ENCODE measurements at places on chromosomes 2 and 18.

GRCh38 chr2:44549099-44549471 is 187.3 kb downstream of the CAMKMT start:
- no peak for DNase-seq

- no peak for DNase-seq
Measured at GRCh38 chr2:14654835-14655282, 22.3 kb downstream of the LRATD1 start.

DNA sequence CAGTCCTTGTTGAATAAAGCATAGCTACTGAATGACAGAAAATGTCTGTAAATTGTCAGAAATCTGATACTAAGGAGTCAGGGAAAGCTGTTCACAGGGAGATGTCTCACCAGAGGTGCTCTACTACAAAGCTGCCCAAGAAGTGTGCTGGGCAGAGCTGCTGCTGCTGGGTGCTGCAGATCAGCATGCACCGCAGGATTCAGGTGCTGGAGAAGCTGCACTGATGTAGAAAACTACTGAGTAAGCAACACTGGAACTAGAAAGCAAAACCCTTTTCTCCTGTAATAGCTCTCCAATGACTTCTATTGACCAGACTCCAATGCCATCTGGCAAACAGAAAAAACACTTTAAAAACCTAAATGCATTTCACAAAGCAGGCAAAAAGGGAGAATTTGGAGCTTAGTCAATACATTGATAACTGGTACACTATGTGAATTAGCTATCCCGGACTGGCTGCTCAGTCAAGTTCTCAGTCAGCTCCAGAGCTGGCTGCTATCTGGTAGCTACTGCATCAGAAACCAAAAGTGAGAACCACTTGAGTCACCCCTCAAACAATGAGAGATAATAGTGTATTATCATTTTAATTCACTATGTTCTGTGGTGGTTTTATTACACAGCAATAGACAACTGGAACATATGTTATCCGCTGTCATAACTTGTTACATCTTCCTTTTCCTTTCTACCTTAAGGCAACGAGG is 493.1 kb downstream of the CPS1 start:
- no peak for DNase-seq

DNA sequence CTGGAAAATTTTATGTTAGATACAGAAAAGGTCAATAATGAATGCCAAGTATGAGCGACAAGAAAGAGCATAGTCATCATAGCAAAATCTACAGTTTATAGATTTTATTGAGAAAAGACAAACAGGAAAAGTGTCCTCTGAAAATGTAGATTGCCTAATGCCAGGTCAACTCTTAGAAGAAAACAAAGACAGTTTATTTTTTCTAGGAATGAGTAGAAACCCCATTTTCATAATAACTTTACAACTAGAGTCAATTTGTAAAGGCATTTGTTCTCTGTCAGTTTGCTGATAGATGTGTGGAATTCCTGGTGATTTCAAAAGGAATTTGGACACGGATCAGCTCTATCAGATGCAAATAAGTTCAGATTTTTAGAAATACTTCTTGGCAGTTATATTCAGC is 16.6 kb downstream of the CDH7 start:
- no peak for DNase-seq

- no peak for DNase-seq
Measured at GRCh38 chr18:10515456-10515855, 10.4 kb upstream of the NAPG start.

- DNase-seq: no peak
Measured at GRCh38 chr2:148999451-148999921, 39.0 kb upstream of the LYPD6B start.

DNA sequence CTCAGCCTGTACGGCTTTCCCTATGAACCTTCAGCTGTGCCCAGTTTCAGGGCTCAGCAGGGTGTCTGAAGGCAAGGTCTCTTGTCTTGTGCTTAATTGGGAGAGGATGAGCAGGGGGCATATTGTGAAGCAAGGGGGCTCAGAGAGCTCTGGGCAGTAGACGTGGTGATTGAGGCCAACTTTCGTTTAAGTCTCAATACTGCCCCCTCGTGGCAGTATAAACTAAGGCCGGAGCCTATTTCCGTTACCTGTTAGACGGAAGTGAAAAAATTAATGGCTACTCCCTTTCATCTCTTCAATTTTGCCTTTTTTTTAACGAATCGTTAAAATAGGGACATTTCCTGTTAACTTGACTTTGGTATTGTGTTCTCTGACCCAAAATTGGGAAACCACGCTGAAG is 193.4 kb downstream of the TDRD15 start:
- DNase-seq: no peak

- no peak for DNase-seq
Measured at GRCh38 chr18:62445386-62445917, 77.4 kb upstream of the ZCCHC2 start.

GRCh38 chr2:102591491-102592045 is 27.8 kb upstream of the SLC9A2 start:
- no peak for DNase-seq

GRCh38 chr2:129193961-129194360 is 785.5 kb upstream of the RAB6C start:
- DNase-seq: no peak

DNA sequence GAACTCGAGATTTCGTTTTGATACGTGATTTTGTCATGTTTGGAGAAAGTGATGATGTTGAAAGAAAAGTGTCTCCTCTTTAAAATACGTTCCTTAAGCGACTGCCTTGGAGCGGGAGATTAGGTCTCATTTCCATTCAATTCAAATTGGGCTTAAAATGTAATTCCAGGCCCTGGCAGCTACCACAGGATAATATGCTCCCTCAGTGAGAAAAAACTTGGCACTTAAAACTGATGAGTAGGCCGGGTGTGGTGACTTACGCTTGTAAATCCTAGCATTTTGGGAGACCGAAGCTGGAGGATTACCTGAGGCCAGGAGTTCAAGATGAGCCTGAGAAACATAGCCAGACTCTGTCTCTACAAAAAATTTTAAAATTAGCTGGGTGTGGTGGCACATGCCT is 146.3 kb upstream of the L3MBTL4 start:
- no peak for DNase-seq

DNA sequence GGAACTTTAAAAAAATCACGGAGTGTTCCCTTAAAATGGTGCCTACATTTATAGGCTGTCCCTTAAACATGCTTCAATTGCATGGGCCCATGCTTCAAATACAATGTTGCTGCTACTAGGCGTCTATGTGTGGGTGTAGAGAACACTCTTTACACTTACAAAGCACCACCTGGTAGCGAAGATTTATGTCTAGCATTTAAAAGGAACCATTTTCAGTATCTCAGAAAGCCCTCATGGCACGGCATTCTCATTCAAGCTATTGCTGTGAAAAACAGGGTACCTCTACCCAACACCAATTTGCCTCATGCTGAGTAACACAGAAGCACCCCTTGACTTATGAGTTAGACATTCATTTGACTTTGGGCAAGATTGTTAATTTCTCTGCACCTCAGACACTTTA is 112.9 kb upstream of the CNTNAP5 start:
- DNase-seq: no peak

- no peak for DNase-seq
Measured at GRCh38 chr2:129849559-129850160, 129.8 kb upstream of the RAB6C start.

DNA sequence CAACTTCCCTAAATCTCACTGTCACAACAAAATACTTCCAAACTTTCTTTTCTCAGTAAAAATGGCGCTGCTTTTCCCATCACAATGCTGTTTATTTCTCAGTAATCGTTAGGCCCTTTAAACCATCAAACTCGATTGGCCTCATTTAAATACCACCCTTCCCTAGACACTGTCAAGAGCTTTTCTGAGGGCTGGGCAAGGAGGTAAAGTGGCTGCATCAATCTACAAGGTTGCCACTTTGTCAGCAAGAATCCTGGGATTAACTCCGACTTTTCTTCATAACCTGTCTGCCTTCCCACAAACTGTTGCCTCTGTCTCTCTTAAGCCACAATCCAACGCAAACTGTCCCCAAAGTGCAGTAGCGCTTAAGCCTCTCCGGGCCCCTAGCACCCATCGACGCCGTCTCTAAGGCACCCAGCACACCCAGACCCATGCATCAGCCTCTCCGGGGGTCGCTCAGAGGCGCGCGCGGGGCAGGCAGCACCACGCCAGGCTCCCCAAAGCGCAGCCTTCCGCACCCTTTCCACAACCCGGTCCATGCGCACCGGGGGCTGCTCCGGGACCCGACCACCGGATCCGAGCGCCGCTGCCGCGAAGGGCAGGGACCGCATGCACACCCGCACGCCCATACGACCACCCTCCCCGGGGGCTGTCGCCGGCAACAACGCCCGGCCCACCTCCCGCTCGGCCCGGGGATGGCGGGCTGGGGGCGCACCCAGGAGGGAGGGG is 683 bp downstream of the MBOAT2 start:
- DNase-seq: no peak

All from activated naive CD8-positive, alpha-beta T cell treated with anti-CD3 and anti-CD28 coated beads, Interleukin-2, amount 50 U/mL, for 16 hours (primary cell).